Body of pancreas (tissue), 4 donors: ENCODE measurements at places on chromosomes 6 and 20. TPM values are rescaled to one million over a fixed set of nuclear protein-coding genes. Genes with fewer than 3 reads are reported as not detected.

DNA sequence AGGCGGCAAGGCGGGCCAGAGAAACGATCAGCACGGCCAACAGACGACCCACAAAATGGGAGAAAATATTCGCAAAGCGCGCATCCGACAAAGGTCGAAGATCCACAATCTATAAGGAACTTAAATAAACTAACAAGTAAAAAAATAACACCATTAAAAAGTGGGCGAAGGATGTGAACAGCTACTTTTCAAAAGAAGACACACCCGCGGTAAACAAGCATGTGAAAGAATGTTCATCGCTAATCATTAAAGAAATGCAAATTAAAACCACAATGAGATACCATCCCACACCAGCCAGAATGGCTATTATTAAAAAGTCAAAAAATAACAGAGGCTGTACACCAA lies 117.8 kb upstream of the SIRPA start:
- DNase-seq, result no peak

DNA sequence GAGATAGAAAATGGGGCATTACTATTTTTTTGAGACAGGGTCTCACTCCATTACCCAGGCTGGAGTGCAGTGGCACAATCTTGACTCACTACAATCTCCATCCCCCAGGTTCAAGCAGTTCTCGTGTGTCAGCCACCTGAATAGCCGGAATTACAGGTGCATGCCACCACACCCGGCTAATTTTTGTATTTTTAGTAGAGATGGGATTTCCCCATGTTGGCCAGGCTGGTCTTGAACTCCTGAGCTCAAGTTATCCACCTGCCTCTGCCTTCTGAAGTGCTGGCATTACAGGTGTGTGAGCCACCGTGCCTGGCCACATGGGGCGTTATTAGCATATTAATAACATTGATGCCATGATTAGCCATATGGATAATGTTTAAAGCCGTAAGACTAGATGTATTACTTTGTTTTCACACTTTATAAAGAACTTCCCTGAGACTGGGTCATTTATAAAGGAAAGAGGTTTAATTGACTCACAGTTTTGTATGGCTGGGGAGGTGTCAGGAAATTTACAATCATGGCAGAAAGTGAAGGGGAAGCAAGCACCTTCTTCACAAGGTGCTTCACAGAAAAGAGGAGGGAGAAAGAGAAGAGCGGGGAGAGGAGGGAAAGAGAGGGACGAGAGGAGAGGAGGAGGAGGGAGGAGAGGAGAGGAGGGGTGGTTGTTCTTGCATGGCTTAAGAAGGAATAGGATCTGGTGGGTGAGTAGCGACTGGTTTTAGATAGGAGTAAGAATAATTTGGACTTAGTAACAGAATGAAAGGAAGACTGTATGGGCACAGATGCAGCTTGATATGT lies 51.9 kb downstream of the MYO6 start:
- DNase-seq, result no peak

GRCh38 chr6:158047127-158047518 lies 65.5 kb downstream of the SYNJ2 start:
- DNase-seq, result no peak

- DNase-seq, result no peak
Measured at GRCh38 chr6:38012573-38012972, 193.0 kb downstream of the ZFAND3 start.

DNA sequence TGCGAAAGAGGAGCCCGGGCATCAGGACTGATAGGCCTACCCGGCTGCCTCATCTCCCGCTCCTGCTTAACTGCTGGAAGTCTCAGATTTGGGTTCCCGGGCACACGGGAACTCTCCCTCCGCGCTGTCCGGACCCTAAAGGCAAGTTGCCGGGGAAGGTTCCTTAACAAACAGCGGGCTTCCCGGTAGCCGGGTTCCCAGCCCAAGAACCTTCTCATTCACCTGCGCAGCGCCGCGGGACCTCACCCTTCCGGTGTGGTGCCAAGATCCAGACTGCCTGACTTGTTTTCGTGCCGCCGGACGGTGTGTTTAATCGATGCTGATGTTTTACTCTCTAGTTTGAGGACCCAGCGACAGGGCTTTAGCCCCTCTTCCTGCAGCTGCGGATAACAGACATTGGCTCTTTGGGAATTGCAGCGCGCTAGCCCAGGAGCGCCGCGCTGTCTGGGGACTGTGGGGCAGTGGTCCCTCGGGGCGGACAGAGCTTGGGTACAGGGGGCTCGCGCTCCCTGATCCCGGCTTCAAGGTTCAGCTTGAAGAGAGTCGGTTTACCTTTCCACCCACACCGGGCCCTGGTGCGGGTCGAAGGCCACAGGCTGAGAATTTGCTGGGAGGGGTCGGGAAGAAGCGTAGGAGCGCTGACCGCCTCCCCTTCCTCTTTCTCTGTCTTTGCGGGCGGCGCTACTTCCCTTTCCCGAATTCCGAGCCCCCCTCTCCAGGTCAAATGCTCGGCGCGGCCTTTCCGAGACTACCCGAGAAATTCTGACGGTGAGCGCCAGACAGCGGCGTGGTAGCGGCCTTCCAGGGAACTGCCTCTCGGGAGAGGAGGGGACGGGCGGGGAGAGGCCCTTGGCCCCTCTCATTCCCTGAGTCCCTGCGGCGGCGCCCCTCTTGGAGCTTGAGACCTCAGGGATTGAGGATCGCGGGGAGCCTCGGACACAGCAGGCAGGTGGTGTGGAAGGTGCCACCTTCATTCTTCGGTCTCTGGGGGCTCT lies 17.2 kb downstream of the ABT1 start:
- peak; percentile 21 for DNase-seq

DNA sequence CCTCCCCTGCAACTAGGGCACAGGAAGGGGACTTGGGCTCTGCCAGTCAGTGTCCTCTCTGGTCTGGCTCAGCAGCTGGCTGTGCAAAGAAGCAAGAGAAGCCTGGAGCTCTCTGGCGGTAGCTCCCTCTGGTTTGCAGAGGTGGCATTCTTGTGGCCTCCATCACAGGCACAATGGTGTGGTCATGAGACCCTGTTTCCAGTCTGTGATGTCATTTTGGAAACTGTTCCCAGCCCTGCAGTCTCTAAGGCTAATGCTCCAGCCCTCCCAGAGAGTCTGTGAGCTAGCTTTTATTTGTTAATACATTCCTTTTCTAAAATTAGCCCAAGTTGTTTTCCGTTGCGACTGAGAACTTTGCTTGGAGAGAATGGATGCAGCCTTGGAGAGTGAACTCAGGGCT lies 69.5 kb upstream of the FOXQ1 start:
- no peak for DNase-seq

DNA sequence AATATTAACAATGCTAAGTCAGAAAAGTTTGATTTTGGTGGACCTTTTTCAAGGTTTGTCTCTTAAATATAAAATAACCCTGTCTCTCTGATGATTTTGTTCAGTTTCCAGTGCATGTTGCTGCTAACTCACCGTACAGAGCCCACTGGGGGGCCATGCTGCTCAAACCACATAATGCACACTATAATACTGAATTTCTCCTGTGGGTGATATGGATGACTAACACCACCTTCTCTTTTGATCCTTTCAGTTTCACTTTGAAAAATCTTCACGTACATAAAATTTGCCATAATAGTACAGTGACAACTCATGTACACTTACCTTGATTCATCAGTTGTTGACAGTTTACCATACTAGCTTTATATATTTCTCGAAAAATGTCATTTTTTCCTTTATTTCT lies 506.6 kb upstream of the MAN1A1 start:
- DNase-seq, result no peak

DNA sequence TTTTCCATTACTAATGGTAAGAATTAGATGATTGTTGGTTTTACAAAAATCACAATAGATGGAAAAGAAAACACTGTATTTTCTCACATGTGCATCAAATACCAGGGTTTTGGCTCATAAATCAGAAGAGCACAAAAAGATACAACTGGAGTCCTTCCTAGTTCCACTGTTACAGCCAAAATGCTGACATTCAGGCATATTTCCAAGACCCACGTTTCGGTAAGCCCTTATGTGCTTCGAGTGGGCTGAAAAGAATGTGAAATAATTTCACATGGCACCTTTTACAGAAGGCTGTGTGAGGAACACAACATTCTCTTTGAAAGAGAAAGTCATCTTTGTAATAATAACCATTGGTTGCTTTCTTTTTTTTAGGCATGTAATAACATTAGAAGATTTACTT lies 326.7 kb upstream of the FLRT3 start:
- DNase-seq, result no peak

DNA sequence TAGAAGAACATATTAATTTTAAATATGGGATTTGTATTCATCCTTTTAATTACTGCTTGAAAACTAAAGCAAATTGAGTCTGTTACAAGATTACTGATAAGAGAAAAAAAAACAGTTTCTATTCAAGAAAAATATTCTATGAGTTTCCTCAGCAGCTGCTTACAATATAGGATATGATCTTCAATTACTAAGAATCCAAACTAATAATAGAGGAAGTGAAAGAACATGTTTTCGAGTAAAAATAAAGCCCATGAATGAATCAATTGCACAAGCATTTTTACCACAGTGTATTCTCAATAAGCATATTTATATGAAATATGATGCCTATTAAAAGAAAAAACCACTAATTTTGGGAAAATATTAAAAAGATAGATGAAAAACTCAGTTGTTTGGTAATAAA lies 63.4 kb downstream of the AHI1 start:
- no peak for DNase-seq

DNA sequence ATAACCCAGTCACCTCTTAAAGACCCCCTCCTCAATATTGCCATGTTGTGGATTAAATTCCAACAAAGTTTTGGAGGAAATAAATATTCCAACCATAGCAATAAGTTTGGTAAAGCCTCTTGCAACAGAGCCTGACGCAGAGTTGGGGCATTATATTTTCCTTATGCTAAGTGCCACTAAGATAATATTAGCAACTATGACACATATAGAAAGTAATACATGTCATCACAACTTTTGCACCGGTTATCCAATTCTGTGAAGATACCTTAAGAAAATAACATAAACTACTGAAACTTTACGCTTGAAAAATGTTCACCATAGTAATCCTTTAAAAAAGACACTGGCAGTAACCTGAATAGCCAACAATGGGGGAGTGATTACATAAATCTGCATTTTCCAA lies 52.2 kb upstream of the TRERF1 start:
- DNase-seq, result no peak

DNA sequence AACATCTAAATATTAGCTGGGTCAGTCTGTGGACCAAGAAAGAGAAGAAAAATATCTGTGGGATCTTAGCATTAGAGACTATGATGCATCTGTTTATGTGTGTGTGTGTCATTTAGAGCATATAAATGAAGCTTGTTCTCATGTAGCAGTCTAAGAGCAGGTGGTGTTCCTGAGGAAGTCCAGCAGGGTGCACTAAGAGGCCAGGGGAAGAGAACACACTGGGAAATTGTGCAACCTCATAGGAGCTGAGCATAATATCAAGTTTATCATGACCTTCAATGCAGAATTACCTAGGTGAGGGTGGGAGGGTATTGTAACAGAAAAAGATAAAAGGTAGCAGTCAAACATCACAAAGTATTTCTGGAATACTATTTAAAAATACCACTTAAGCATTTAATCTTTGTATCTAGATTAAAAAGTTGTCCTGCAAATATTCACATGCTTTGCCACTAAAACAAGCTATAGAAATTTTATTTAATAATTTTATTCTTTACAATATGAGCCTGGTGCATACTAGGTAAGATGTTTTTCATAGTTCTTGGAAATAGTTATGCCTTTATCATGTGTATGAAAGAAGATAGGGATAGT lies 80.5 kb downstream of the SMPDL3A start:
- DNase-seq, result peak; percentile 32

- DNase-seq, result no peak
Measured at GRCh38 chr6:5855787-5856470, 150.8 kb downstream of the NRN1 start.

DNA sequence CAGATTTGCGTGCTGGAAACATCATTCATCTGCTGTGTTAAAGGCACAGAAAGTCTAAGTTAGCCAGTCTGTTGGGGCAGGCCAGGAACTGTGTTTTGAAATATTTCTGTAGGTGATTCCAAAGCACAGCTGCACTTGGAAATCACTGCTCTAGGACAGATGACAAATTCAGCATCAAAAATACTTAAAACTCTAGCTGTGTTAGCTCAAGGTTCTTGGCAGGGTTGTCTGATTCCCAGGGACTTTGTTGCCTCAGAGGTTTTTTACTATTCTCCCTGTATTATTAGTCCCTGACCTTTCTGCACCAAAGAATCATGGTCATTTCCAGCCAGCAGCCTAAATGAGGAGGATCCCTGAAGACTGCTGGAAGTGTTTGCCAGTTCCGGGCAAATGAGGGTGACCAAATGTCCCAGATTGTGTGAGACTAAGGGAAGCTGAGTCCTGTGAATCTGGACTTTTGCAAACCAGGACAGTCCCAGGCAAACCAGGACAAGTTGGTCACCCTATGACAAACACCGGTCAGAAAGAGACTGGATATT lies 84.3 kb upstream of the TMEM30A start:
- no peak for DNase-seq

- no peak for DNase-seq
Measured at GRCh38 chr6:89952686-89953085, 58.4 kb downstream of the GJA10 start.

DNA sequence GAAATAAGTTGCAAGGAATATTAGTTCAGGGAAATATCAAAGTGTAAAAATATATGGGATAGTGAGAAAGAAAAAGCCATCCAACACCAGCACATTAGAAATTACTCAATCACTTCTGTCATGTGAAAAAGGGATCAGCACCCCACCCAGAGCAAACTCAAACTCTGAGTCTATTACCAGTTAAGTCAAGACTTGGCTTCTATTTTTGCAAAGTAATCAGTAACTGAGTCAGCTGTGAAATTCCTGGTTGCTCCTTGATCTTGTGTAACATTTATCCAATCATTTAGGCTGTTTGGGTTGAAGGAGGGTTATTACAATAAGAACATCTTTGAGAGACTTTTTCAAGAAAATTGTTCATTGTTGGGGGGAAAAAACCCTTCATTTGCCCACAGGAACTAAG lies 51.2 kb downstream of the SLC22A23 start:
- no peak for DNase-seq

DNA sequence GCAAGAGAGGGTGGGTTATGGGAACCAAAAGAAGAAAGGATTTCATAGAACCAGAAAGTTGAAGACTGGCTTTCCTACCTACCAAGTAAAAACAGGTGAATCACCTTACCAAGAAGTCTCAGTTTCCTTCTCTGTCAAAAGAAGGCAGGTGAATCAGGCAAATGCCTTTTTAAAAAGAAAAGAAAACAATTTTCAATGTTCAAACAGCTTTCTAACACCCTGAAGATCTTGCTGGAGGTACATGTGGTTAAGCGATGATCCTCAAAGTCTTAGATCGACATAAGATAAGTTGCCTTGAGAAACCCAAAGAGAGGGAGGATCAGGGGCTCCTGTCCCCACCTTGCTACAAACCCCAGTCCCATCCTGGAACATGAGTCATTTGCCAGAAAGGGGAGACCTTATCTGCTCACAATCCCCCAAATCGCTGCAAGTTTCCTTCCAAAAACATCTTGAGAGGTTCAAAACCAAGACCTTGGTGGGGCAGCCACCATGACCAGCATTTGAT lies 71.6 kb downstream of the NFATC2 start:
- DNase-seq, result no peak

GRCh38 chr20:61957961-61958715 lies 107.5 kb downstream of the TAF4 start:
- no peak for DNase-seq

- DNase-seq, result no peak
Measured at GRCh38 chr20:60984666-60985065, 267.4 kb upstream of the CDH4 start.

KHDC1 gene
- 1.0 TPM for total RNA-seq

TP53TG5 gene
- total RNA-seq, result not detected

NOX3 gene
- total RNA-seq, result not detected

CNPY3 gene
- 74.7 TPM for total RNA-seq

TSPYL1 gene
- 44.1 TPM for total RNA-seq

OPN5 gene
- total RNA-seq, result not detected
